ENCODE measurements at places on chromosomes 6 and 20.

- no peak for DNase-seq
These were observed at the start of gene MYMX for GRCh38 chr6:44216677-44217331. Gene MYMX (plus strand): TSS chr6:44216926. CDS start chr6:44217472, 546 bp downstream.

DNA sequence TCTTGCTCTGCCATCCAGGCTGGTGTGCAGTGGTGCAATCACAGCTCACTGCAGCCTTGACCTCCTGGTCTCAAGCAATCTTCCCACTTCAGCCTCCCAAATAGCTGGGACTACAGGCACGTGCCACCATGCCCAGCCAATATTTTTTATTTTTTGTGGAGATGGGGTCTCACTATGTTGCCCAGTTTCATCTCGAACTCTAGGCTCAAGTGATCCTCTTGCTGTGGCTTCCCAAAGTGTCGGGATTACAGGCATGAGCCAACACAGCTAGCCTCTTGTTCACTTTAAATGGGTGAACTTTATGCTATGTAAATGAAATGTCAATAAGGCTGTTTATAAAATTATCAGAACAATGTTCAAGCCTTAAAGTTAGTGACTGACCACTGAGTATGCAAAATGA lies 37.1 kb downstream of the SAMD3 start:
- no peak for DNase-seq

DNA sequence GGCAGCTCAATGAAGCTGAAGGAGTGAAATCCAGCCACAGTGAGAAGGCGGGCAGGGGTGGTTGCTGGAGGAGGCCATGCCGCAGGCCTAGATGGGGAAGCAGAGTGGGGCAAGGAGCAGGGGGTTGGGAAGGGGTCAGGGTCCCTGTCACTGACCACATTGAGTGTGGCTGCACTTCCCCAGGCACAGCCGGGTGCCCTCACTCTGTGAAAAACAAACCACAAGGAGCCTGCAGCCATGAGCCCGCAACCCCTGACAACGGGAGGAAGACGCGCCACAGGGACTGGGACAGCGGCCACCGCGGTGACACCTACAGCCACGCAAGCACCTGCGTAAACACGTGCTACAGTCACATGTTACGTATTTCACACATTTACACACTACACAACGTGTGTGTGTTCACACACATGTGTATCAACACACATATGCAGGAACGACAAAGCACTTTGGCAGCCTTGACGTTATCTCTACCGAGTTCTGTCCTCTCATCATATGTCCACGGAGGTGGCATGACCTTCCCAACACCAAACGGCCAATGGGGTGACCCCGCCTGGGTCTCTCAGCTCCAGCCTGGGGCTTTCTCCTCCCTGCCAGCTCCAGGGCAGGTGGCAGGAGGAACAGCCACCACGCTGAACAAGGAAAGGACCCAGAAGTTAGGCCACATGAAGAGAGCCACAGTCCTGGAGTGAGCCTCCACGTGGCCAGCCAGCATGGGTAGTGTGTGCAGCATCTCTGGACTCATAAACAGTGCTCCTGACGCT lies 137.6 kb upstream of the RPS6KA2 start:
- DNase-seq = no peak

- no peak for DNase-seq
These were observed 3.5 kb upstream of the PSORS1C2 start for GRCh38 chr6:31142361-31142761.

DNA sequence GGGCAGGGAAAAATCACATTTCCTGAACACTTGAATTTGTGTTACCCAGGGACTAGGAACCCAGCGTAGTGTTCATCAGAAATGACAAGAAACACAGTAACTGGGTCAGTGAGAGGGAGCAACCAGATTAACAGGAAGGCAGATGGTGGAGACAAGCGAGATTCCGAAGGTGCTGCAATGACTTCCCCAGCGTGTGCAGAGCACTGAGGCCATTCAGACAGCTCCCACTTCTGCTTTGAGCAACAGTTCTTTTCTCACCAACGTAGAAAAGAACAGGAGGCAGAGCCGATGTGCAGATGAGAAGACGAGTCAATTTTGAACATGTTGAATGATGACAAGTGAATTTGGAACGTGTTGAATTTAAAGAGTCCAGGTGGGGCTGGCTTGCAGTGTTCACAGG lies 63.1 kb upstream of the IFNGR1 start:
- DNase-seq = no peak

GRCh38 chr6:66900133-66901083 lies 1193.4 kb upstream of the EYS start:
- DNase-seq = no peak

- no peak for DNase-seq
These were observed 2.4 kb downstream of the CST9 start for GRCh38 chr20:23603321-23603720.

DNA sequence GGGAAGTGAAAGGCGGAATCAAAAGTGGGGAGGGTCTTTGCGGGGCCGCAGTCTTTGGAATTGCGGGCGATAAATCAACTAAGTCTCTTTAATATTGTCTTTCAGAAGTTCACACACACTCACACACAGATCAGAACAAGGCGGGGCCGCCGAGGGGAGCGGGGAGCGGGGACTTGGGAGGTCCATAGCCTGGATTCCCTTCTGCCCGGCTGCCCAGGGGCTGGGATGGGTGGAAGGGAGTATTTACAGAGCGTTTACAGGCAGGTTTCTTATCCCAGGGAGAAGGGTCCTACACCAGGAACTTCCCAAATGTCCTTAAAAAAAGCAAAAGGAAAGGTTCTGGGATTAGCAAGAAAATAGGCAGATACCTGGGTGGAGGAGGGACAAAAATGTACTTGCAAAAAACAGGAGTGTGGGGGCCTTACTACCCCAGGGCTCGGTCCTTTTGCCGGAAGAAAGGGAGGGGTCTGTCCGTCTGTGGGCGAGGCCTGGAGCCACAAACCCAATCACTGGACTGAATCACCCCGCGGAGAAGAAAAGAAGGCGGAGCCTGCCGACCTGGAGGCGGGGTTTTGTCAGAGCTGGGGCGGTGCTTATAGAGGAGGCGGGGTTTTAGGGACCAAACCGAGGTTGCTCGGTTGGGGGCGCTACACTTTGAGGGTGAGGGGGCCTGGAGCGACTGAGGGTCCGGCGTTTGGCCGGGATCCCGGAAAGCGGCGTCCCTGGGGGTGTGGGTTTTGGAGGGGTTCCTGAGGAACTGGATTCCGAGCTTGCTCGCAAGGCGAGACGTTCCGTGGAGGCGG lies 3.2 kb downstream of the PRRT1 start:
- no peak for DNase-seq

DNA sequence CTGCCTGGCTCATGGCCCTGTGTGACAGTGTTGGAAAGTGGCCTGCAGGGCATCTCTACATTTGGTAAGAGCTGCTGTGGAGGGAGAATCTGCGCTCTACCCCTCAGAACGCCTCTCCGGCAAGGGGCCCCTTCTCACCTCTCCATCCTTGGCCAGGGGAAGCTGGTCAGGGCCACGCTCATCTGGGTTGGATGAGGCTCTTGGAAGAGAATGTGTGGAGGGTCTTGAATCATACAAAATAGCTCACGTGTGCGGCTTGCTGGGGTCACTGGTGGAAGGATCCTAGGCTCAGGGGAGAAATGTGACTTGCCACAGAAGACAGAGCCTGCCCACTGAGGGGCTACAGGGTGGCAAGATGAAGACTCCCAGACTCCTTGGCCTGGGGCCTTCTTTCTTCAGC lies 105.0 kb downstream of the SCML4 start:
- DNase-seq = no peak

DNA sequence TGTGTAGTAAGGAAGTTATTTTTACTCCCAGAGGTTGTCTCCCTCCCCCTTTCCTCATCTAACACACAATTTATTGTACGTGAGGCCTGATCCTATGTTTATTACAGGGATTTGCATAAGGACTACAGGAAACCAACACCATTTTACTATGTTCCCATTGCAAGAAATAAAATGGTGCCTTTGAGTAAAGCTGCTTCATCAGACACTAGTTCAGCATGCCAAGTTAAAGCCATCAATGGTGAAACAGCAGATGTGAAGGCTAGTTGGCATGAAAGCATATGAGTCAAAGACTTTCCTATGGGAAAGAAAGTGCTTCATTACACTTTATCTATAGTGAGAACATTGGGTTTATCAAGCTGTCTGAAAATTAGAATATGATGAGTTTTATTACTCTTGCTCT lies 543.0 kb downstream of the GRIK2 start:
- no peak for DNase-seq

DNA sequence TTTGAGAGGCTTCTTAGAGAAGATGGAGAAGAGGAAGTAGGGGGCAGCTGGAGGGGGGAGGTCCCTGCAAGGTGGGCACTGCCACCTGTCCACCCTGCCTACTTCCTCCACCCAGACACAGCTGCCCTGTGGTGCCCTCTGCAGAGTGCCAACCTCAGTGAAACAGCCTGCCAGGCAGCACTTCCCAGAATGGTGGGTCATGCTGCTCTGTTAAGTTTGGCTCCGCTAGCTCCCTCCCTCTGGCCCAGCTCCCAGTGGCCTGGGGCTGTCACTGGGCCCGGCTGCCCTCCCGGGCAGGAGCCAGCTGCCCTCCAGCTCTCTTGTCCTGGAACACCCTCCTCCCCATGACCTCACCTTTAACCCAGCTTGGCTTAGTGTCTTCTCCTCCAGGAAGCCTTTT lies 5.1 kb upstream of the EPB41L1 start:
- DNase-seq = no peak

DNA sequence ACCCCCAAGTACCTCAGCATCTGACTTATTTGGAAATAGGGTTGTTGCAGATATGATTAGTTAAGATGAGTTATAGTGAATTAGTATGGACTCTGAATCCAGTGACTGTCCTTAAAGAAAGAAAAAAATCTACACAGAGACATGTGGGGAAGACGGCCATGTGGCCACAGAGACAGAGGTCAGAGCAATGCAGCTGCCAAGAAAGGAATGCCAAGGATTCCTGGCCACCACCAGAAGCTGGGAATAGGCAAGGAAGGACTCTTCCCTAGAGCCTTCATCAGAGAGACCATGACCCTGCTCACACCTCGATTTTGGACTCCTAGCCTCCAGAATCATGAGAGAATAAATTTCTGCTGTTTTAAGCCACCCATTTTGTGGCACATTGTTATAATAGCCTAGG lies 81.8 kb downstream of the FYN start:
- DNase-seq = no peak

DNA sequence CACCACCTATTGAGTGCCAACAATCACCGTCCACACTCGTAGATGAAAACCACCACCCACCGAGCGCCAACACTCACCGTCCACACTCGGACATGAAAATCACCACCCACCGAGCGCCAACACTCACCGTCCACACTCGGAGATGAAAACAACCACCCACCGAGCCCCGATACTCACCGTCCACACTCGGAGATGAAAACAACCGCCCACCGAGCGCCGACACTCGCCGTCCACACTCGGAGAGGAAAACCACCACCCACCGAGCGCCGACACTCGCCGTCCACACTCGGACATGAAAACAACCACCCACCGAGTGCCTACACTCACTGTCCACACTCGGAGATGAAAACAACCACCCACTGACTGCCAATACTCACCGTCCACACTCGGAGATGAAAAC lies 129.3 kb downstream of the IRF4 start:
- no peak for DNase-seq

DNA sequence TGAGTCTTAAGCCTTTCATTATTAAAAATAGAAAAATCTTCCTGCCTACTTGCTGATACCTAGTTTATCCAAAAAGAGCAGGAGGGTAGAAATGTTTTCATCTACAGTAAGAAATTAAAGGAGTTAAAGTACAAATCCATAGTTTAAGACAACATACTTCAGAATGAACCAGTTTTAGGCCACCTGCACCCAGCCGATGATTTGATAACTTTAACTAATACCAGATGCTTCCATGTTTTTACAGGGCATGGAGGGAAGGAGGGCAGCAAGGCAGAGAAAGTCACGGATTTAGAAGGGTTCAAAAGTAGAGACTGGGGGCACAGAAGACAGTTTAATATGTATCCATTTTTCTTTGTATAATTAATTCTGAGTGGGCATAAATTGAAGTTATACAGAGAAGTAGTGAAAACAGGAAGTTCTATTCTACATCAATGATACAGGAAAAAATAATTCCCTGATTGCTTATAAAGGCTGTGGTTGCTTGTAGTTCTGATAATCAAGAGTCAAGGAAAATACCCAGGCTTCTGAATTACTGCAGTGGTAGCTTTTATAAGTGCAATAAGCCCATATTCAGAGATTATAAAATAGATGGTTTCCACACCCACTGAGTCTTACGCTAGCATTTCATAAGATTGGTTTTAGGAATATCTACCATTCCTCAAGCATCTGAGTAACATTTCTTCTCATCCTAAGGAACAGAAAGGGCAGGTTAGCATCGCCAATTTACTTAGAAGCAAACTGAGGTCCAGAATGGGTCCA lies 72.0 kb downstream of the GMDS start:
- DNase-seq = no peak

- no peak for DNase-seq
These were observed 127.0 kb downstream of the RNF144B start for GRCh38 chr6:18514180-18514579.

DNA sequence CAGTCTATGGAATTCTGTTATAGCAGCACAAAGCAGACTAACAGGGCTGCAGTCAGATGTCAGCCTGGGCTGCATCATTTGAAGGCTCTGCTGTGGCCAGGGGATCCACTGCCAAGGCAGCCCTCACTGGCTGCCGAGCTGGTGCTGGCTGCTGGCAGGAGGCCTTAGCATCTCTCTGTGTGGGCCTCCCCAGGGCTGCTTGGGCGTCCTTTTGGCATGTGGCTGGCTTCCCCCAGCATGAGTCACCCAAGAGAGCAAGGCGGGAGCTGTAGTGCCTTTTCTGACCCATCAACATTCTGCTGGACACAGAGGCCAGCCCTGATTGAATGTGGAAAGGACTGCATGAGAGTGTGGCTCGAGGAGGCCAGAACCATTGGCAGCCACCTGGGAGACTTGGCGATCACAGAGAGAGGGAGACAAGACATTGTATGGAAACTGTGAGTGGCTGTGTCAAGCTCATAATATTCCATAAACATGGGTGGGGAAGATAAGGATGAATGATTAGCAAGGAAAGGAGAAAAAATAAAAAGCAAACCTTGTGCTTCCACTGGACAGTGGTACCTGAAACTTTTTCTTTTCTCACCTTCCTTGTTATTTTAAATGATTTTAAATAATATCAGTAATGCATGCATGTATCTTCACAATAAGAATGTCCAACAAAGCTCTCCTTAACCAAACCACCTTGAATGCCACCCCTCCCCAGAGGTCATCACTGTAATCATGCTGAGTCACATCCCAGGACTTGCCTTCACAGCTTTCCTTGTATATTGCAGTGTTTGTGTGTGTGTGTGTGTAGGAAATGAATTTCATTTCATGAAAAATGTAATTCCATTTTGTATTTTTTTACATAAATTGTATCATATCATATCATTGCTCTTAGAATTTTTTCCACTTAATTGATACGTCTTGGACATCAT lies 55.0 kb upstream of the VSX1 start:
- no peak for DNase-seq

- DNase-seq = no peak
These were observed 4.2 kb downstream of the MAS1 start for GRCh38 chr6:159894991-159895390.

DNA sequence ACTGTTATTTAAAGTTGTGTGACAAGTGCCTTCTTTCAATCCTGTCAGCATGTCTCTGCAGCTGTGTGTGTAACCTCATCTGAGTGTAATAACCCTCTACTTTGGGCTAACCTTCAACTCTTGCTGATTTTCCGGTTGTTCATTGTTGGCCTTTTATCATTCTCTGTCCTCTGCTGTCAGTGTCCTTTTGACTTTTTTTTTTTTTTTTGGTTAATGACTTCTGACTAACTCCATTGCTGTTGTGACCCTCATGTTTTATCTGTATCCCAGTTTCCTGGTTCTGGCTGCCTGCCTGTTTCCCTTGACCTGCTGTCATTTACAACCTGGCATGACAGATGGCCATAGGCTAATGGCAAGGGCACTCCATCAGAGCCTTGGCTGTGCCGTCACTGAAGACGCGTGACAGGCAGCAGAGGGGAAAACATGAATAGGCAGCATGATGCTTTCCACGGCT lies 145.7 kb upstream of the MAN1A1 start:
- DNase-seq = no peak

Data from NCI-H1436 treated with DMSO at 0.1 percent for 48 hours (cell line).